ENCODE measurements at places on chromosomes 3 and 15.

DNA sequence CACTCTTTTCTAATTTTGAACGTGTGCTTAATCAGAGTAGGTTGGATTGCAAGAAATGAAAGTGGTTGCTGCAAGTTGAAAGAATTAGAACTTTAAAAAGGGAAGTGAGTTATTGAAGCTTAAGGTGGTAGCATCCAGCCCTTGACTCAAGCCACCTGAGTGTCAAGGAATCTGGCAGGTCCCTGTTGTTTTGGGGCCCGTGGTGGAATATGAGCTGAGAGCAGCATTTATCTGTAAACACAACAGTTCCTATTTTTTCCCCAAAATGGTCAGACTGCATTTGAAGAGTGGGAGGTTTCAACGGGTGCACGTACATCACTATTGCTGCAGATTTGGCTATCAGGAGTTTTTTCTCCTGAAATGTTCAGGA is 1.7 kb downstream of the ITPR1 start:
- peak; percentile 18 for DNase-seq

DNA sequence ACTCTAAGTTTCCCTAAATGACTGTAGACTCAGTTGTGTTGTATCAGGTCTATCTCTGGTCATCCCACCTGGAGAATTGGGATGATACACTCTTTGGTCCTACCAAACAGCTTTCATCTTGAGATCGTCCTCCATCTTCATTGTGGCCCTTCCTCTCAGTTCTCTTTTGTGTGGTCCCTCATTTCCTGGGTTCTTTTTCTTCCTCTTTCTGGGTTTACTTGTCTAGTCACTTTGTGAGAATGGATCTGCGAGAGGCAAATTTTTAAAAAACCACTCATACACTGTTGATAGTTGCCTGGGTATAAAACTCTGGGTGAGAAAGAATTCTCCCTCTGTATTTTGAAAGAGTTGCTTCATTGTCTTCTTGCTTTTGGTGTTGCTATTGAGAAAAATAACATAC is 6.0 kb upstream of the AMOTL2 start:
- no peak for DNase-seq

GRCh38 chr3:132966374-132966773 is 71.8 kb upstream of the TMEM108 start:
- no peak for DNase-seq

GRCh38 chr3:58131101-58131825 is 79.5 kb downstream of the DNASE1L3 start:
- no peak for DNase-seq

GRCh38 chr3:133152056-133152455 is 113.9 kb downstream of the TMEM108 start:
- no peak for DNase-seq

GRCh38 chr3:116153174-116153573 is 292.1 kb downstream of the LSAMP start:
- no peak for DNase-seq

DNA sequence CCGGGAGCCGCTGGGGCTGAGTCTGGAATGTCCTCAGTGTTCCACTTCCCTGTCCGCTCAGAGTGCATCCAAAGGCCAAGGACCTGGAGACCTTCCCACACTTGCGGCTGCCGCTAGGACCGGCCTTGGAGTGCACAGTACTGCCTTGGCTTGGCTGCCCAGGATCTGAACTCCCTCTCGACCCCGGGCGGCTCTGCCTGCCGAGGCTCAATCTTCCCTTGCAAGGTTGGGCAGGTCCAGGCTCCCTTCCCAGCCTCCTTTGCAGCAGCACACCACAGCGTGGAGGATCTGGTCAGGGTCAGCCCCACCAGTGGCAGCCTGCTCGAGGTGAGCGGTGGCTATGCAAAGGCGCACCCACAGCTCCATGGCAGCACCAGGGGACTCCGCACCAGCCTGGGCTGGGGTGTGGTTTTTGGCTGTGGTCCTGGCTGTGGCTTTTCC is 69.2 kb downstream of the PLXNA1 start:
- no peak for DNase-seq

DNA sequence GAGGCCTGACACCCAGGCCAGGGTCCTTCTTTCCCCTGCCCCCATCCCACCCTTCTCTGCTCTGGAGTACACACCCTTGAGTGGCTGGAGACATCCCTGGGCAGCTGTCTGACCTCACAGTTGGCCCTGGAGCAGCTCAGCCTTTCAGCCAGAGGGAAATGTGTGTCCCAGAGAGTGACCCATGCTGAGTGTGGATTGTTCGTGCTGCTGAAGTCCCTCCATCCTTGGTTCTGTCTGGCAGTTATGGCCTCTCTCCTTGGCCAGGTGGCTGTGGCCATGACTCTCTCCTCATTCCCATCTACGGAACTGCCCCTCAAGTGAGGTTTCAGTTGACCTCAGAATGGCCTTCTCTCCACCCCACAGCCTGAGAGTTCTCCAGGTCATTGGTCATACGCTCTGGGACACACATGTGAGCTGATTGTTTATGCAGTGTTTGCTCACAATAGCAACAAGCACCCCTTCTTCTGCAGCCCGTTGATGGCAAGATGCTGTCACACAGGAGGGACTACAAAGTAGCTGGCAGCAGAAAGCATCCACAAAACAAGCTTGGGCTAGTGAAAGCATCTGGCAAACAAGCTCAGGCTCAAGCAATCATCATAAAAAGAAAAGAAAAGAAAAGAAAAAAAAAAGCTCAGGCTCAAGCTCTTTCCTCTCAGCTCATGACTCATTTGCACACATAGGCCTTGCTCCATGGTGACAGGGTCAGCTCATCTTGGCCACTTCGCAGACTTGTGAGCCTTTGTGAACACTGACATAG is 55.3 kb upstream of the ITGA11 start:
- DNase-seq = no peak

- no peak for DNase-seq
Measured at GRCh38 chr3:184604615-184605290, 43.2 kb downstream of the EPHB3 start.

- no peak for DNase-seq
Measured at GRCh38 chr3:183298701-183299153, 45.7 kb downstream of the B3GNT5 start.

GRCh38 chr3:140902791-140903190 is 38.8 kb upstream of the SLC25A36 start:
- DNase-seq = no peak

DNA sequence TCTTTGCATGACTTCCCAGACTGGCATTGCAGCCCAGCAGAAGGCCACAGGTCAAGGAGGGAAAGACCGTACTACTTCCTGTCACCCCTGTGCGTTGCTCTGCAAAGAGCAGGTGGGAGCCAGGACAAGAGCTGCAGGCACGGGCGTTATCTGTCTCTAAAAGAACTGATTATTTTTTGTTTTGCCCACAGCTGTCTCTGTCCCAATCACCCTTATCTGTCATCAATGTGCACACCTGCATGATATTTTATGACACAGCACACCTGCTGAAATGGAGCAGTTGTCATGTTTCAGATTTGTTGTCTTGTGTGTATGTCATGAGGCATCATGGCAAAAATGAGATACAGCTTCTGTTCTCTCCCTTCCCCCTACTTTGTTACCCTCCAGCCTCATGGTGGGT is 58.8 kb downstream of the SLCO3A1 start:
- DNase-seq = no peak

- no peak for DNase-seq
Measured at GRCh38 chr15:29638781-29639180, 183.5 kb downstream of the TJP1 start.

GRCh38 chr15:32908135-32908801 is 190.5 kb downstream of the GREM1 start:
- DNase-seq = no peak

GRCh38 chr15:60243769-60244168 is 154.0 kb downstream of the ANXA2 start:
- no peak for DNase-seq

- DNase-seq = no peak
Measured at GRCh38 chr3:18134386-18135059, 290.6 kb downstream of the SATB1 start.

GRCh38 chr3:140316466-140316865 is 361.4 kb upstream of the TRIM42 start:
- DNase-seq = no peak

DNA sequence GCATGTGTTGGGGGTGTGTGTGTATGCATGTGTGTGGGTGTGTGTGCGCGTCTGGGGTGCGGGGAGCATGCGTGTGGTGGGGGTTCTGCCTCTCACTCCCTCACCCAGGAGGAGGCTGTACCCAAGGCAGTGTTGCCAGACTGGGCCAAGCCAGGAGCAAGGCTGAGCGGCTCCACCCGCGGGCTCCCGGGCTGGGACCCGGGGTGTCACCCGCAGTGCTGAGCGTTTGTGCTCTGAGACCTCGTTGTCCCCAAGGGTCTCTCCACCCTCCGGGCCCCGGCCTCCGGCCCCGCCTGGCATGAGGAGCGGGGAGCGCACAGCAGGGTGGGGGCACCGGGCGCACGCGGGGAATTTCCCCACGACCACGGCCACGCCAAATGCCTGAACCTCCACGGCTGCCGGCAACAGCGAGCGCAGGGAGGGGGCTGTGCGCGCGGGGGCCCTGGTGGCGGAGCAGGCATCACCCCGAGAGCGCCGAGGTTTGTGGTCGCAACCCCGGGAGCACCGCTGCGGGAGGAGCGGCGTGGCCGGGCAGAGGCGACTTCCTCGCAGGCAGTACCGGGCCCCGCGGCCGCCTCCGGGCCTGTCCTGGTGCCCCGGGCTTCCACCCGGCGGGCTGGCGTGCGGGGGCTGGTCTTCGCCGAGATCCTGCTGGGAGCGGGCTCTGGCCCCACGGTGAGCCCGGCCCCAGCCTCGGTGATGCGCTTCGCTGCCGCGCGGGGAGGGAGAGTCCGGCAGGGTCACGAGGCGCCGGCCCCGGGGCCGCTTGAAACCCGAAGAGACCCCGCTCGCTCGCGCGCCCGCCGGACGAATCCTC is 7.4 kb upstream of the OCA2 start:
- DNase-seq = no peak

- DNase-seq = no peak
Measured at GRCh38 chr3:107184375-107184774, 192.9 kb upstream of the CCDC54 start.

DNA sequence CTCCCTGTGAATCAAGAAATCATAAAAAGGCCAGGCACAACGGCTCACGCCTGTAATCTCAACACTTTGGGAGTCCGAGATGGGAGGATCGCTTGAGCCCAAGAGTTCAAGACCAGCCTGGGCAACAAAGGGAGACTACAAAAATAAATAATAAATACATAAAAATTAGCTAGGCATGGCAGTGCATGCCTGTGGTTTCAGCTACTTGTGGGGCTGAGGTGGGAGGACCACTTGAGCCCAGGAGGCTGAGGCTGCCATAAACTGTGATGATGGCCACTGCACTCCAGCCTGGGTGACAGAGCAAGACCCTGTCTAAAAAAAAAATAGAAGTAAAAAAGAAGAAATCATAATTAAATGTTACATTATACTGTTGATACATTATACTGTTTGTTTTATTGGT is 28.0 kb upstream of the DCUN1D1 start:
- DNase-seq = no peak

- DNase-seq = no peak
Measured at GRCh38 chr15:47405365-47406162, 311.7 kb upstream of the SEMA6D start.

- no peak for DNase-seq
Measured at GRCh38 chr3:64853456-64853855, 165.7 kb upstream of the ADAMTS9 start.

DNA sequence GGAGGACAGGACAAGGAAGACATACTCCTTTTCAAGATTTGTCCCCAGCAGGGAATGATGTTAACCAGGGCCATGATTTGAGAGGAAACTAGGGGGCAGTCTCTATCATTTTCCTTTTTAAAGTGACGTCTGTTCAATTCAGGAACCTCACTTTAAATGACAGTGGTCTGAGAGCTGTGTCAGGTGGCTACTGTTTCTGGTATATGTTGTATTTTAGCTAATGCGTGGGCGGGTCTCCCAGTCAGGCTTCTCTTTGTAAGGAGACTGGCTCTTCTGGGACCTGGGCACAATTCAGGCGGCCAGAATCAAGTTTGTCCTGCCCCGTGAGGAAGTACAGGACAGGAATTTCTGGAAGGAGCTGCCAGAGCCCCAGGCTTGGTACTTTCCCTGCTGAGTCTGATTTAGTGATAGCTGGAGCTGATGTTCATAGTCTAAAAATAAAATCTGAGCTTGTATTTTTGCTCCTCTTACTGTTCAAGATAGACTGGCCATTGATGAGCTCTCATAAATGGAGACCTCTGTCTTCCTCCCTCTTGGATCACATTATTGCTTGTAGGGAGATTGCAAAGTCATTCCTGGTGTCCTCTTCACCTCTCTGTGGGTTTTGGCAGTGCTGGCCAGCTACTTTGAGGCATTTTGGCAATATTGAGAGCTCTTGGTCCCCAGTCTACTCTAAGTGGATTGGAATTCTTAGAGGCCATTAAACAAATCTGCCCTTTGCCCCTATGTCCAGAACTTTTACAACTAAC is 25.6 kb downstream of the SQOR start:
- DNase-seq = no peak

GRCh38 chr3:182212479-182213076 is 500.9 kb downstream of the SOX2 start:
- DNase-seq = no peak

DNA sequence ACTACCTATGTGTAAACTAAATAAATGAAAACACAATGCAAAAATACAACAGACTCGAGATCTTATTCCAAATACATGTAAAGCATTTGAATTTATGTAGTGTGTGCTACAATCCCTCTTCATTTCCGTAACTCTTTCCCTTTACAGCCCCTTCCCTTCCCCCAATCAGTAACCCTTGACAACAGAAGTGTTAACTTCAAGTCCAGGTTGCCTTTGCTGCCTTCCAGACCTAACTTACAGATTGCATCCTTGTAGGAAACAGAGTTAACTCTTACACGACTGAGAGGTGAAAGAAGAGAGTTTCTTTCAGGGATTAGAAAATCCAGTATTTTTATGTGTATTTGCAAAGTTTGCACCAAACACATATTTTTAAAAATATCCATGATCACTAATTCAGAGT is 1.4 kb upstream of the ROBO1 start:
- no peak for DNase-seq

DNA sequence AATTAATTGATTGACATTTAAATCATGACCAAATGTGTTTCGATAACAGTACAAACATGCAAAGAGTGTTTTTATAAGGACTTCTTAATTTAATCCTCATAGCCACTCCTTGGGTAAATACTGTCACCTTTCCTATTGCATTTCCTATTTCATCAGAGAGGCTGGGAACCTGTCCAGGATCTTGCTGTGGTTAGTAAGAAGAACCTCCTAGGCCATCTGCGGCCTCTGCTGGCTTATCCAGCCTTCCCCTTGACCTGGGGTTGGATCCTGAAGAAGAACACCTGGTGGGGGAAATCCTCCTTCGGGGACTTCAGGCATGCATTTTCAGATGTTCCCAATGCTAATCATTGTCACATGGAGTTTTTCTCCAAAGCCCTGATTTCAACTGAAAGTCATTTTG is 25.5 kb downstream of the GLDN start:
- DNase-seq = no peak

DNA sequence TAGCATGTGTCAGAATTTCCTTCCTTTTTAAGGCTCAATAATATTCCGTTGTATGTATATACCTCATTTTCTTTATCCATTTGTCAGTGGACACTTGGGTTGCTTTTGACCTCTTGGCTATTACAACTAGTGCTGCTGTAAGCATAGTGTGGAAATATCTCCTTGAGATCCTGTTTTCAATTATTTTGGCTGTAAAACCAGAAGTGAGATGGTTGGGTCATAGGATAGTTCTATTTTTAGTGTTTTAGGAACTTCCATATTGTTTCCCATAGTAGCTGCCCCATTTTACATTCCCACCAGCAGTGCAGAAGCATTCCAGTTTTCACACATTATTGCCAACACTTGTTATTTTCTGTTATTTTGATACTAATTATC is 70.4 kb upstream of the C15orf39 start:
- no peak for DNase-seq
